ENCODE measurements at places on chromosomes 16 and 17.

GRCh38 chr17:297758-298157 is 54.8 kb downstream of the RPH3AL start:
- no peak for DNase-seq

DNA sequence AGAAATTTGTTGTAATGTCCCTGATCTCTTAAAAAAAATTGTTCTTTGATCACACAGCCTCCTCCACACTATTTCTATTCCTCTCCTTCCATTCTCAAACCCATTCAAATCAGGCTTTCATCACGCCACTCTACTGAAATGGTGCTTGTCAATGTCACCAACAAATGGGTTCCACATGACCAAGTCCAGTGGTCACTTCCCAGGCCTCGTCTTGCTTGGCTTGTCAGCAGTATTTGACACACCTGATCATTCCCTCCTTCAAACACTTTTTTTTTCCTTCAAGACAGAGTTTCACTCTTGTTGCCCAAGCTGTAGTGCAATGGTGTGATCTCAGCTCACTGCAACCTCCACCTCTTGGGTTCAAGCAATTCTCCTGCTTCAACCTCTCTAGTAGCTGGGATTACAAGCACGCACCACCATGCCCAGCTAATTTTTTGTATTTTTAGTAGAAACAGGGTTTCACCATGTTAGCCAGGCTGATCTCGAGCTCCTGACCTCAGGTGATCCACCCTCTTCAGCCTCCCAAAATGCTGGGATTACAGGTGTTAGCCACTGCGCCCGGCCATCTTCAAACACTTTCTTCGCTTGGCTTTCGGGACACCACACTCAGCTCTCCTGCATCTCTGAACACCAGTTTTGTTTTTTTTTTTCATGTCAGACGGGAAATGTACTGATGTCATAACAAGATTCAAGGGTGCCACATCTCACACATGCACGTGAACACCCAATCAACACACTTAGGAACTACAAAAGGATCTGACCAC is 18.3 kb downstream of the NQO1 start:
- DNase-seq: no peak

- no peak for DNase-seq
Measured at GRCh38 chr16:71205482-71206131, 24.9 kb downstream of the HYDIN start.

GRCh38 chr16:50323335-50324011 is 45.3 kb downstream of the BRD7 start:
- no peak for DNase-seq

DNA sequence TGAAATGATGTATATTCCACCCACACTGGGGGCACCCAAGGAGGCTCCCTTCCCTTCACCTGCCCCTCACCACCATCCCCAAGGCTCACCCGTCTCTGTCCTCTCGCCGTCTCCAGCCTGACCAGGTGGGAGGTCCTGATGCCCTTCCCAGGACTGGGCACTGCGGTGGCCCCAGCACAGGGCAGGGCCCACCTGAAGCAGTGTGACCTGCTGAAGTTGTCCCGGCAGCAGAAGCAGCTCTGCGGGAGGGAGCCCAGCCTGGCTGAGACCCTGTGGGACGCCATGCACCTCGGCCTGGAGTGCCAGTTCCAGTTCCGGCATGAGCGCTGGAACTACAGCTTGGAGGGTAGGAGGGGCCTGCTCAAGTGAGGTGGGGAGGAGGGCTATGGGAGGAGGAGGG is 9.9 kb downstream of the PPY start:
- DNase-seq: no peak

DNA sequence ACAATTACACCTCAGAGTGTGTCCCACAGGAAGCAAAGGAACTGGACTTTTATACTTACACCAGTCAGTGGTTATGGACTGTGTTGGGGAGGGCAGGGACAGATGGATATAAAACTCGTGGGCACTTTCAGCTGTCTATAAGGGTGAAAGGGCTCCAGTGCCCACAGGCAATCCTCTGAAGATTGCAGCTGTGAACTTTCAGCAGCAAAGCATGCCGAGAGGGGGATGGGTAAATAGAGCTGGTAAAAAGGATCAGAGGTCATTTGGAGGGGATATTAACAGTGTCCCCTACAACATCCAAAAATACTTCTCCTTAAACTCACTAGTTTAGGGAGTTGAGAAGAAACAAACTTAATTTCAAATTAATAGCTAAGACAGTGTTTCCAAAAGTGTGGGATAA is 13.3 kb upstream of the RFWD3 start:
- DNase-seq: no peak

DNA sequence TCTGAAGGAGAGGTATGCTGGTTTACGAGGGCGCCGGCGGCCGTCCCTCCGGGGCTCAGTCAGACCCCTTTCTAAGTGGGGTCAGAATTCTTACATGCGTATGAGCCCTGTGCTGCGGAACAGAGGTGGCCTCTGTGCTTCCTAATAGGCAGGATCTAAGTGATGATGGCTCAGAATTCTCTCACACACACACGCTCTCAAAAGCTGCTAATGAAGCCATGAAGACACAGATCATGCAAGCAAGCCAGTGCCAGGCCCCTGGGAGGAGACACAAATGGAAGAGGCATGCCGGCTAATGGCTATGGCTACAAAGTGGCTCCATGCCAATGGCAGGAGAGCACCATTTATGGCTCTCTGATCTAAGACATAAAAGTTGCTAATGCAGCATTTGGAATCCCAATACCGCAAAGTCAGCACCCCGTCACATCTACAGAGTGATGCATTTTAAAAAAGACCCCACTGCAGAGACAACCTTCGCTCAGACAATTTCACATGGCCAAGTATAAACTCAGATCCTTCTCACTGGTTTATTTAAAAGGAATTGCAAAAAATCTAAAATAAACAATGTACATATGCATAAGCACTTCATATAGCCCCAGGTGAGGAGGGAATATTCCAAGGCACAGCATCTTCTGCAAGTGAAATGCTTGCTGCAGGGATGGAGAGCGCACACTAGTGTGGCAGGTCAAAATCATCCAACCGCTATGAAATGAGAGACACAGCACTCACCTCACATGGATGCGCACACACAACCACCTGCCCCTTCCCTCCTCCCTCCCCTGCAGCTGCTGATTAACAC is 24.5 kb downstream of the NPLOC4 start:
- no peak for DNase-seq

DNA sequence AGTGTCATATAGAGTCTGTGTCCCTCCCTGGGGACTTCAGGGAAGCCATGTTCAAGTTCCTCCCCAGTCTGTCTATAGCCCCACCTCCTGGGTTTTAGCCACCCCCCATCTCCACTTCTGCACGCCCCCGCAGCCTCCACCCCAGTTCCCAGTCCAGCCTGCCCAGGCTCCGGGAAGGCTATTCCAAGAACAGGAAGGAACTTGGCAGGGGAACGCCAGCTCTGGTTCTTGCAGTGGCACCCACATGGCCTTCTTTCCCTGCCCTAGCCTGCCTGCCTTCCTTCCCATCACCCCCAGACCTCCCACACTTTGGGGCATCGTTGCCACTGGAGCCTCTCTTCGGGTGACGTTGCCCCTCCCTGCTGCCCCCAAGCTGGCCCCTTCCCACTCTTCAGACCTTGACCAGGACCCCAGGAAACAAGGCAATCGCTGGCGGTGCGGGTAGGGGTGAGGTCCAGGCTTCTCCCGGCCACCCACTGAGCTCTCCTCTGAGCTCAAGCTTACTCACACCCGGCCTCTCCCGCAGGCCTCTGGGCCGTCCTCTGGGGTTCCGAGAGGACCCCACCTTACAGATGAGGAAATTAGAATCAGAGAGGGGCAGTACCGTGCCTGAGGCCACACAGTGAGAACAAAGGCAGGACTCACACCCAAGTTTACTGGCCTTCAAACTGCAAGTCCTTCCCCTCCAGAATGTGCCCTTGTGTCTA is 9.2 kb upstream of the CES4A start:
- DNase-seq: no peak

DNA sequence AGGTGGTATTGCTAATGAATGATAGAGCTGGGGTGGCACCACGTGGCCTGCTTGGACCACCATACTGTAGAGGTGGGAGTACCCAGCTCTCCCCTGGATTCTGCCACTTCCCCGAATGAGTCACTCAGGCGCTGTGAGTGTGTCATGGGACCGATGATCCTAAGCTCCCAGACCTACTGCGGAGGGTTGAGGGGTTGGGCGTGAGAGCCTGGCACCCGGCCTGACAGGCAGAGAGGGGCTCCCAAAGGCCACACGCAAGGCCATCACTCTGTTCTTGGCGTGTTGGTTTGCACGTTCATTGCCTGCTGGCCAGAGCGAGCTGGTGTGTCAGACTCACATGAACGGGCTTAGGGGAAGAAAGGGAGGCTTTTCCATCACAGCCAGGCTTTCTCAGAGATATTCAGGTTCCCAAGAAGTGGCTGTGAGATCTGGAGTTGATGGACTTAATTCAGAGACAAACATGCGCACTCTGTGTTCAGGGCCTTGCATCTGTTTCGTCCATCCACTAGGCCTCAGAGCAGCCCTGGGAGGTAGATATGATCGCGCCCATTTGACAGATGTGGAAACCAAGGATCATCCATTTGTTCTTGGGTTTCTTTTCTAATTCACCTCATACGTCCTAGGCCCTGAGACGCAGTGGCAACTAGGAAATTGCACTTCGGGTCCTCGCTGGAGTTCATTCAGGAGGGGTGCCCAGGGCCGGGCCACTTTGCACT is 41.4 kb downstream of the CMIP start:
- no peak for DNase-seq

- DNase-seq: no peak
Measured at GRCh38 chr17:8345951-8346665, 6.5 kb downstream of the ODF4 start.

GRCh38 chr16:85984947-85985451 is 86.0 kb downstream of the IRF8 start:
- no peak for DNase-seq

GRCh38 chr16:72609933-72610332 is 438.0 kb upstream of the PMFBP1 start:
- no peak for DNase-seq

DNA sequence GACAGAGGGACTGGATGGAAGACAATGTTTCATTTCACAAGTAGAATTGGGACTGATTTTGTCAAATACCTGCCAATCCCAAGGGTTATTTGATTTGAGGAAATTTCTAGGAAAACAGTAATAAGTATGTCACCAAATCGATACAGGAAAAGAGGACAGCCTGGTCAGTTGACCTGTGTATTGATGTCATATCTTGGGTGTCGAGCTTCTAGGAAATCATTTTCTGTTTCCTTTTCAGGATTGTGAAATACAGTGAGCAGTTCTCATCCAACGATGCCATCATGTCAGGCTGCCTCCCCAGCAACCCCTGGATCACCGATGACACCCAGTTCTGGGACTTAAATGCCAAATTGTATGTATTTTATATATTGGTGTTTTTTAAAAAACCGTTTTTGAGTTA is 56.1 kb downstream of the RGS9 start:
- no peak for DNase-seq

GRCh38 chr16:86597880-86598606 is 19.7 kb downstream of the FOXL1 start:
- DNase-seq: no peak

- DNase-seq: no peak
Measured at GRCh38 chr16:47925811-47926460, 229.9 kb downstream of the ABCC12 start.

GRCh38 chr17:81129289-81129688 is 36.0 kb upstream of the PVALEF start:
- DNase-seq: no peak

DNA sequence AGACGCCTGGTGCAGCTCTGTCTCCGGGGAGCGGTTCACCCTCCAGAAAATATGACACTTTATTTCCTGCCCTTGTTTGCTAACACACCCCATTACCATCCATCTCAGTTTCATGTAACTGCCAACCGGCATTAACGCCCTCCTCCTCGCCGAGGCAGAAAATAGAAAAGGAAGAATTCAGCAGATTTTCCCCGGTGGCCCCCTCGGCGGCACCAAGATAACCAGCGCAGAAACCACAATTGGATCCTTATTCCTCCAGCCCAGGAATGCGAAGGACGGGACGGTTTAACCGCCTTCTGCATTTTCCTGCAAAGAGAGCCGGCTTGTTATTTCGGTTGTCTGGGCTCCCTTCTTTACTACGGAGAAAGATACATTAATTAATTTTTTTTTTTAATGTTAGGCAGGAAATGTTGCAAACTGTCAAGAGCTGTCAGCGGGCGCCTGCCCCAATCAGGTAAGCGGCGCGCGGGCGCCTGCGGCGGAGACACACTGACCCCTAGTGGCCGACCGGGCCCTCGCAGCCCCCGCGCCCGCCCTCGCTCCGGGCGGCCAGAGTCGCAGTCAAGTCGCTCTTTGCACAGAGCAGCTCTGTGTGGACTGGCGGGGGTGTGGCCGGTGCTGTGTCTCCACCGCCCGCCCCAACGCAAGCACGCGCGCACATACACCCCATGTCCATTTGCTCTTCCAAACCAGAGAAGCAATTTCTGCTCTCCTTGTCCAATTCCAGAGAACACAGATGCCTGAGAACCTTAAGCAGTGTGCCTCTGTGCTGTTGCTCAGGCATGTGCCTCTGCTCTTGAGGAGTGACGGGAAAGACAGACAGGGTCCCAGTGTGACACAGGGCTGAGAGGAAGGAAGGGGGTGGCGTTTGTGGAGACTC is 53.6 kb downstream of the C17orf67 start:
- DNase-seq: peak; percentile 70

DNA sequence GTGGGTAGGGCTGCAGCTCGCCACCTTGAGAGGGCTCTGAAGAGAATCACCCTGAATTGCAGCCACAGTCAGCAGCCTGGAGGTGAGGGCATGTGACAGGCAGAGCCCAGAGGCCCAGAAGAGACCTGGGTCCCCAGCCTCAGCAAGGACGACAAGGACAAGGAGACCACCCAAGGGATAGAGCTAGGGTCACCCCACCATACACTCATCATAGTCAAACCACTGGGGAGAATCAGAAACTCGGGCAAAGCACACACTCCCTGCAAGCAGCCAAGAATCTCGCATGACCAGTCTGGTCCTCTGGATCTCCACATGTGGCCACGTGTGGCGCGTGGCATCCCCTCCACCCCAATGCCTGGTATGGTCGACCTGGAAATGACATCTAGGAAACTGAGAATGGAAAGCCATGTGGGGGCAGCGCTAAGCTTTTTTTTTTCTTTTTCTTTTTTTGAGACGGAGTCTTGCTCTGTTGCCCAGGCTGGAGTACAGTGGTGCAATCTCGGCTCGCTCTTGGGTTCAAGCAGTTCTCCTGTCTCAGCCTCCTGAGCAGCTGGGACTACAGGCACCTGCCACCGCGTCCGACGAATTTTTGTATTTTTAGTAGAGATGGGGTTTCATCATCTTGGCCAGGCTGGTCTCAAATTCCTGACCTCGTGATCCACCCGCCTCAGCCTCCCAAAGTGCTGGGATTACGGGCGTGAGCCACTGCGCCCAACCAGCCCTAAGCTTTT is 4.6 kb upstream of the SPHK1 start:
- no peak for DNase-seq
